ENCODE measurements at places on chromosomes 11 and 22. TPM values are rescaled to one million over a fixed set of nuclear protein-coding genes. Genes with fewer than 3 reads are reported as not detected.

Gene MRGPRF
- total RNA-seq: not detected

Gene APOA4
- total RNA-seq: not detected

Gene PANX2
- 4.7 TPM for total RNA-seq

Gene MN1
- 64.2 TPM for total RNA-seq

Gene TRIM51
- not detected for total RNA-seq

Gene ASPHD2
- total RNA-seq: 12.2 TPM

Gene CD3E
- not detected for total RNA-seq

Gene PGA5
- not detected for total RNA-seq

Gene MFNG
- total RNA-seq: 3.4 TPM

Gene MIAT
- total RNA-seq: 490 TPM

Gene VPS37C
- total RNA-seq: 12.2 TPM

Gene VSTM5
- 4.7 TPM for total RNA-seq

Gene CALCB
- not detected for total RNA-seq

Gene GLYAT
- total RNA-seq: not detected

Gene C22orf23
- 0.63 TPM for total RNA-seq

Gene SLC43A3
- 19.1 TPM for total RNA-seq

Gene PTPN5
- 46.3 TPM for total RNA-seq

Gene RFPL3
- total RNA-seq: not detected

Gene OR52E8
- total RNA-seq: 0.63 TPM

Gene SCGB2A2
- not detected for total RNA-seq

Gene CBLIF
- not detected for total RNA-seq

Gene MS4A4E
- not detected for total RNA-seq

Gene ZNF214
- 17.8 TPM for total RNA-seq

Gene LGALS12
- not detected for total RNA-seq

Gene PRRG4
- under 0.01 TPM for total RNA-seq

Gene SLC22A6
- total RNA-seq: 1.3 TPM

Gene SHANK3
- total RNA-seq: 9.7 TPM

Gene RPS3
- 622 TPM for total RNA-seq

Gene SSRP1
- 62.9 TPM for total RNA-seq

Gene NCF4
- not detected for total RNA-seq

Gene AIP
- 46.0 TPM for total RNA-seq

Gene RFPL2
- total RNA-seq: not detected

Gene FJX1
- total RNA-seq: 69.2 TPM

Gene APOBEC3B
- not detected for total RNA-seq

Gene DENND6B
- total RNA-seq: 26.0 TPM

Gene KRTAP5-2
- not detected for total RNA-seq

Gene MS4A15
- not detected for total RNA-seq

Gene SAA2
- not detected for total RNA-seq

Gene UBXN1
- total RNA-seq: 85.1 TPM

Data from parietal lobe (tissue), 2 donors.